Effector memory CD8-positive, alpha-beta T cell (primary cell): ENCODE measurements at places on chromosomes 5 and 9.

GRCh38 chr9:123960965-123961364 is 31.0 kb upstream of the DENND1A start:
- no peak for DNase-seq

- no peak for DNase-seq
Observed at GRCh38 chr5:17204133-17204489, 13.3 kb upstream of the BASP1 start.

DNA sequence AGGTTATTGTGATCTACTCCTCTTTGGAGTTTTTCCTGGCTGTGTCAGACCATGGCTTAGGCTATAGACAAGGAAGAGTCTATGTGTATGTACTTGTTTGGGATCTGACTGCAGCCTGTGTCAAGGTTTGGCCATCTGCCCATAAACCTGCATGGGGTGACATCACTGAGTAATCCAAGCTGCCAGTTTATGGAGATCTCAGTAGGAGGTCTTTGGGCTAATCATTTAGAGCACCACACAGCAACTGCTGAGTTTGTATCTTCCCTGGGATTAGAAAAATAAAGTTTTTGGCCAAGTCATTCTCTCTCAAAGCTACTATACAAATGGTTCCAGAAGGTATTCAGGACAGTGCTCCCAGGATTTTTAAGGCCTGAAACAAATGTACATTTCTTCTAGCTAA is 65.5 kb upstream of the HSPB3 start:
- no peak for DNase-seq

- no peak for DNase-seq
Observed at GRCh38 chr9:14153310-14153720, 160.6 kb downstream of the NFIB start.

- DNase-seq, result no peak
Observed at GRCh38 chr5:168972731-168973130, 328.2 kb downstream of the SLIT3 start.

DNA sequence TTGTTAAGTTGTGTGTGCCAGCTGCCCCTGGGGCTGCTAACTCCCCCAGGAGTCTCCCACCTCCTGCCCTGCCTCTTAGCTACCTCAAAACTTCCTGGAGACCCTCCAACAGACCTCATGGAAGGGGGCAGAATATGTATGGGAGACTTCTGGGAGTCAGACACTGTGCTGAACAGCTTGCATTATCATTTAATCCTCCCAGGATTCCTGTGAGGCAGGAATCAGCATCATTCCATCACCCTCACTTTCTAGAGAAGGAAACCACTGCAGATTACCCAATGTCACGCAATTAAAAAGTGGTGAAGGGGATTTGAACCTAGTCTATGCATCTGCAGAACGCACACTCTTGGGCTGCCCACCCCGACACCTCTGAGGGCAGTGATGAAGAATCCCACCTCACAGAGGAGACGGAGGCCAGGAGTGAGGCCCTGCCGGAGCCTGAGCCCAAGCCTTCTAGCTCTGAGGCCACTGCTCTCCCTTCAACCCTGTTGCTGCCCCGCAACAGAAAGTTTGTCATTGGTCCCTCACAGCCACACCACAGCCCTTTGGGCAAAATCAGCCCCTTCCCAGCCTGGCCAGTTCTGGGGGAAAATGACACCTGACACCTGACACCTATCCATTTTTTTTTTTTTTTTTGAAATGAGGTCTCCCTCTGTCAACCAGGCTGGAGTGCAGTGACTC is 30.3 kb upstream of the IL17B start:
- DNase-seq, result no peak

GRCh38 chr5:42321785-42322184 is 101.5 kb upstream of the GHR start:
- no peak for DNase-seq

GRCh38 chr9:89179895-89180734 is 1.5 kb upstream of the SHC3 start:
- DNase-seq, result no peak

DNA sequence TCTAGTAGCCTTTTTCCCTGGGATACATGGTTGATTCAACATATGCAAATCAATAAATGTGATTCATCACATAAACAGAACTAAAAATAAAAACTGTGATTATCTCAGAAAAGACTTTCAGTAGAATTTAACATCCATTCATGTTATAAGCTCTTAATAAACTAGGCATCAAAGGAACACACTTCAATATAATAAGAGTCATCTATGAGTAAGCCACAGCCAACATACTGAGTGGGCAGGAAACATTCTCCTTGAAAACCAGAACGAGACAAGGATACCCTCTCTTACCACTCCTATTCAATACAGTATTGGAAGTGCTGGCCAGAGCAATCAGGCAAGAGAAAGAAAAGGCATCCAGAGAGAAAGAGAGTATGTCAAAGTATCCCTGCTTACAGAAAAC is 239.9 kb downstream of the ATPSCKMT start:
- no peak for DNase-seq

DNA sequence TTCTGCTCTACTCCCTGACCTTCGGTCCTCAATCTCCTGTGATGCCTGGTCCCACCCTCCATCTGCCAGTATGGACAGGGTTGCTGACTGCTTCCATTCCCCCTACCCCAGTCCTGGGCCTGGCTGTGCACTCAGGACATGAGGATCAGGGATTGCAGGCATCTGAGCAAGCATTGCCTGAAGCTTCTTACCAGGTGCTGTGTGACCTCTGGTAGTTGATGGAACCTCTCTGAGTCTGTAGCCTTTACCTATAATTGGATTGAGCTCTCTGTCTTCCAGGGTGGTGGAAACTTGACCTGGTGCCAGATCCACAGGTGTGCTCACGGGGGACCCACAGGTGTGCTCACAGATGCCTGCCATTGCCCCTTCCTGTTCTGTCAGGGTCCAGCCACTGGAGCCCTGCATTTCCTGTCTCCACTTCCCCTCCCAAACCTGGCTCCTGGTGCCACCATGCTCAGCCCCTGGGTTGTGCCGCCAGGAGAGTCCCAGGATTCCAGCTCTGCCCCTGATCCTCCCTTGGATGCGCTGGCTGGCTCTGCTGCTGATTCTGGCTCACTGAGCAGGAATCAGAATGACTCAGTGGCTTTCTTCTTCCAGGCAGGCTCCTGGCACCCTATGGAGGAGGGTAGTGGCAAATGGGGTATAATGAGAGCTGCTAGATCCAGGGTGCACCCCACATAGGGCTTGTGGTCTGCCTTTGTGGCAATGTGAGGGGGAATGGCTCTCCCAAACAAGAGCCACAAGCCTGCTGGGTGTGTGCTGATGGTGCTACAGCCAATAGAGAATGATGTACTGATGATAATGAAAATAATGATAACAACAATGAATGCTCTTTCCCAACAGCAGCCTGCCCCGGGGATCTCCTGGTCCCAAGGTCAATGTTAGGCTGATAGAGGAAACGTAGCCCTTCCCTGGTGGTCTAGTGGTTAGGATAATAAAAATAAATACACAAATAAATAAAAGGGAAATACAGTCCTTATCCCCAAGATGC is 35.2 kb upstream of the PSD2 start:
- no peak for DNase-seq

- no peak for DNase-seq
Observed at GRCh38 chr9:124869466-124869985, 7.6 kb downstream of the ARPC5L start.

DNA sequence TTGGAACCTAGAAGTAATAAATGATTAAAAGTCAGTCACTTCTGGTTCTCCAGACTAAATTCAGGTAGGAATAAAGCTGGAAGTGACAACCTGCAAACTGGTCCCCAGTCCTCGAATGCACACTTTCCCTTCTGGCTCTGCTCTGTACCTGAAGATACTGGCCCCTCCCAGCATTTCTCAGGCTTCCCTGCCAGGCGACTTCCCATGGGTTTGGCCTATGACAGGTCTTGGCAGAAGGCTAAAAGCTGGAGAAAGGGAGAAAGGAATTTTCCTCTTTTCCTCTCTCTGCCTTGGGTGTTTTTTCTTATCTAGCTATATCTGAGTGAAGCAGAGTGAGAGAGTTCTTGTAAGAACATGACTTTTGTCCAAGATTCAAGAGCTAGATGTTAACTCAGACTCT is 1005.7 kb downstream of the DTWD2 start:
- no peak for DNase-seq

GRCh38 chr5:54736003-54736797 is 218.6 kb downstream of the SNX18 start:
- no peak for DNase-seq
